ENCODE measurements at places on chromosomes 2 and 18.

DNA sequence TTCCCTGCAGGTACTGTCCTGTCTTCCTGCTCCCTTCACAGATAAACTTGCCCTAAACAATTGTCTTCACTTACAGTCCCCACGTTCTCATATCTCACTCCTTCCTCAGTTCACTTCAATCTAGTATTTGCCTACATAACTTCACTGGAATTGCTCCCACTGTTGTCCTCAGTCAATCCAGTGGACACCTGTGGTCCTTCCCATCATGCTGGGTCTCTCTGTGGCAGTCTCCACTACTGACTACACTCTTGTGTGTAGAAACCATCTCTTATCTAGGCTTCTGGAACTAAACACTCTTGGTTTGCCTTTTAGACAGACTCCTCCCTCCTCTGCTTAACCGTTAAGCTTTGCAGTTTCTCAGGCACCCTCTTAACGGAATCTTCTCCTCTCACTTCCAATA, 58.8 kb downstream of the COPS8 start:
- DNase-seq, result no peak

DNA sequence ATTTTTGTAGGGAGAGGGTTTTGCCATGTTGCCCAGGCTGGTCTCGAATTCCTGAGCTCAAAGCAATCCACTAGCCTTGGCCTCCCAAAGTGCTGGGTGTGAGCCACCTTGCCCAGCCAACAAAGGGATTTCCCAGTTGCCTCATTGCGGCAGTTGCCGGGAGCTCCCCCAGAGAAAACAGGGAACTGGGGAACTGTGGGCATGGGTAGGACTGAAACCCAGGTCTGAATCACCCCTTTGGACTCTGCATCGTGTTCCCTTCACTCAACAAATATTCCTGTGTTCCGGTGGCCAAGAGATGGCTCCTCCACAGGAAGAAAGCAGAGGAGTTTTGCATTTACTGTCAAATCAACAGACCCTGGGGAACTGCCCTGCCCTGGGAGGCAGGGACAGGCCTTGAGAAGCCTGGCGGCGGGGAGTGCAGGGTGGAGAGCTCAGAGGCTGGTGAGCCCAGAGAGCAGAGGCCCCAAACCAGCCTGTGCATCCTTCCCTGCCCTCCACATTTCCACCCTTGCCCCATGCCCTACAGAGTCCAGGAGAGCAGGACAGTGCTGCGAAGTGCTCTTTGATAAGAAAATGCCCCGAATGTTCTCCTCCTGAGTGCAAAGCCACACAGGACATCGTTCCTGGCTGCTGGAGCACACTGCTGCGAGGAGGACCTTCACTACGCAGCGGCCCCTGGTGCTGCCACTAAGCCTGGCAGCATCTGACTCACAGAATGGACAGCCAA, 24.9 kb downstream of the MYO7B start:
- peak; percentile 20 for DNase-seq

DNA sequence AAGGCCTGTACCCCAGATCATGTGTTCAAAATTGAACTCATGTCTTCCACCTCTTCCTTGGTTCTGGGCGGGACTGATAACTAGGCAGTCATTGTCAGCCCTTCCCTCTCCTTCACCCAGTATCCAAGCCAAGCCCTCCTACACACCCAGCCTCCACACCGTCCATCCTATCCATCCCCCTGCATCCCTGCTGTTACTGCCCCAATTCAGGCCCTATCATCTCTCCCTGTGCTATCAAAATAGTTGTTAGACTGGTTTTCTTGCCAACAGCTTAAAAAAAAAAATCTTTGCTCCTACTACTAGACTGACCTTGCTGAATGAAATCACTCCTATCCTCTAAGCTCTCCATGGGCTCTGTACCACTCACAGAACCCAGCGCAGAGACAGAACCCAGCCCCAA, 32.8 kb downstream of the TGFA start:
- DNase-seq, result no peak

- no peak for DNase-seq
These were observed 4.4 kb downstream of the HDLBP start for GRCh38 chr2:241310917-241311566.

- DNase-seq, result no peak
These were observed 11.7 kb upstream of the FAM228A start for GRCh38 chr2:24163186-24163585.

DNA sequence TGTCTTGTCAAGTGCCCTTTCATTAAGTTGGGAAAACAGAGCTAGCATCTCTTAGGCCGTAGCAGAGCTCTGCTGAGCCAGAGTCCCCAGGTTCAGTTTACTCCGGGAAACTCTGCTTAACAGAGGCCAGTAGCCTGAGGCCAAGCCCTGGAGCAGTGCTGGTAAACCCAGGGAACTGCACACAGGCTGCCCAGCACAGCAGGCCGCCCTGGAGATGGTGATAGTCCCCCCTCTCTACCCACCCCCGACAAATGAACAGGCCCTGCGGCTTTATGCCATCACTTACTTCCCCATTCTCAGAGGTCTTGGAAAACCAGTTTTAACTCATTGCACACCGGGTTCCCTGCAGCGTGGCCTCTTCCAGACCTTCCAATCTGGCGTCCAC, 3.5 kb downstream of the CNNM4 start:
- DNase-seq, result no peak

DNA sequence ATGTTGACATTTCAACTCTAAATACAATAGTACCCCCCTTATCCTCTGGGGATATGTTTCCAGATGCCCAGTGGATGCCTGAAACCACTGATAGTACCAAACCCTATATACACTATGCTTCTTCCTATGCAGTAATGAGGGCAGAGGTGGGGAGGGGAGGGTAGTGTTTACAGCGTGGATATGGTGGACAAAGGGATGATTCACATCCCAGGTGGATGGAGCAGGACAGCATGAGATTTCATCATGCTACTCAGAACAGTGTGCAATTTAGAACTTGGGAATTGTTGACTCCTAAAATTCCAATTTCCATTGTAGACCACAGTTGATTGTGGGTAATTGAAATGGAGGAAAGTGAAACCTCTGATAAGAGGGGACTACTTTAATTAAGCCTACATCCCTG, 75.4 kb downstream of the TSN start:
- DNase-seq, result no peak

DNA sequence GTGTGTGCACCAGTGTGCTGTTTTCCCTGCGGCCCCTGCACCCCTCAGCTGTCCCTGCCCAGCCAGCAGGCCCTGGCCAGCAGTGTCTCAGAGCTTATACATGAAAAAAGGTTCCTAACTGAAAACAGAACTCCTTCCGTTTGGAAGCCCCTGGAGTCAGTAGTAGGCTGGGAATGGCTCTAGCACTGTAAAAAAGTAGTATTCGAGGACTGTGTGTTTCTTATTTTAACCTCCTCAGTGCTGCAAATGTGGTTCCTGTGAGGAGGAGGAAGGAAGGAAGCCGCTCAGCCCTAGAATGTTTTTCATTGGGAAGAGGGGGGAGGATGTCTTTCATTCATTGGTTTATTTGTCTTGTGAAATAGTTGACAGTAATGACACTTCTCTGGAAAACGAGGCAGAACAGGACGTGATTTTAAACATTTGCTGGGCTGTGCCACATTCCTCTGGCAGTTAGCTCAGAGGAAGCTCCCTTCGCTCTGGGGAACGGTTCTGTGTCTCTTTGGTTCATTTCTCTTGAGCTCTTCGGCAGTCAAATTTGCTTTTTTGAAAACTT, 103.5 kb downstream of the SPTBN1 start:
- DNase-seq, result peak; percentile 89

DNA sequence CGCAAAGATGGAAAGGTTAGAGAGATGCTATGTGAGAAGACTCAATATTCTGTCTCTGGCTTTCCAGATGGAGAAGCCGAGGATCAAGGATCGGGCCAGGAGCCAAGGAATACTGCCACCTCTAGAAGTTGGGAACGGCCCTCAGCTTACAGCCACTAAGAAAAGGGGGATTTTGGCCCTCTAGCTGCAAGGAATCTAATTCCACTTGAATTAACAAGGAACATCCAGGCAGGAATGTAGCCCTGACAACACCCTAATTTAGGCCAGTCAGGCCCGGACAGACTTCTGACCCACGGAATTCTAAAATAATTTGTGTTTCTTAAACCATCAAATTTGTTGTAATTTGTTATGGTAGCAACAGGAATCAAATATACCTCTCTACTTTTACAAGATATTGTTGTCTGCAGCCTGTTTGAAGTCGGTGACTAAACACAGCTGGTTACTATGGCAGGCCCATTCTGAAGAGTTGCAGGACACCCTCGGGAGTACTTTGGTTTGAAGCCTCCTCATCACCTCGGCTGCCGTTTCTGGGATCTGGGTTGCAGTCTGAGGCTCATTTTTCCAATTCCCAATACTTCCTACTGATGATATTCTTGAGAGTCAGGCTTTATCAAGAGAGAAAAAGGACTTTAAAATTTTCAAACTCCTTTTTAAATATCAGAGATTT, 1131.2 kb downstream of the TSN start:
- no peak for DNase-seq

DNA sequence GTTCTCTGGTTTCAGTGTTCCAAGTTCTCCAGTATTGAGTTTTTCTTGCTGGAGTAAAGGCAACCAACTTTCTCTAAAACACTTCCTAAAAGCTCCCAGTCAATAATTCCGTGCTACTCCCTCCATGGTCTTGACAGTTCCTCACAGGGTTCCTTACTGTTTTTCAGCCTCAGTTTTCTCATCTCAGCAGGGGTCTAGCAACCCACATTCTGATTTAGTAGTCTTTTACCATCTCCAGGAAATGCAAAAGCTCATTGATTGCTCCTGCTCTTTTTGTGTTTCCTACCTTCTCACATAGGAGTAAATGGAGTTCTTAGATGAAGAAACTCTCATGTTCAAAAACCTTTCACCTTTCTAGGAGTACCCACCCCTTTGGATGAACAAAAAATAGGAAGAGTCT, 978.8 kb upstream of the POU3F3 start:
- DNase-seq, result no peak

DNA sequence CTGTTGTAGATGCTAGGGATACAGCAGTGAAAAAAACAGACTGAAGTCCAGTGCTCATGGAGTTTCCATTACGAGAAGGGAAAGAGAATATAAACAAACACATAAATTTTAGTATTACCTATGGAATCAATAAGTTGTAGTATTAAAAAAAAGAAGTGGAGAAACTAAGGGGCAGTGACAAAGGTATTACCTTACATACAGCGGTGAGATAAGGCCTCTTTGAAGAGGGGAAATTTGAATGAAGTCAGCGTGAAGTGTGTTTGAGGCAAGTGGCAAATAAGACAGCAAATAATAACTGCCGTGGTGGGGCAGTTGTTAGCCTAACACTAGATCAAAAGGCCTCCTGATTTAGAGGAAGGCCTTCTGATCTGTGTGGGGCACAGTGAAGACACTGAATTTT, 57.9 kb downstream of the TLK1 start:
- no peak for DNase-seq

DNA sequence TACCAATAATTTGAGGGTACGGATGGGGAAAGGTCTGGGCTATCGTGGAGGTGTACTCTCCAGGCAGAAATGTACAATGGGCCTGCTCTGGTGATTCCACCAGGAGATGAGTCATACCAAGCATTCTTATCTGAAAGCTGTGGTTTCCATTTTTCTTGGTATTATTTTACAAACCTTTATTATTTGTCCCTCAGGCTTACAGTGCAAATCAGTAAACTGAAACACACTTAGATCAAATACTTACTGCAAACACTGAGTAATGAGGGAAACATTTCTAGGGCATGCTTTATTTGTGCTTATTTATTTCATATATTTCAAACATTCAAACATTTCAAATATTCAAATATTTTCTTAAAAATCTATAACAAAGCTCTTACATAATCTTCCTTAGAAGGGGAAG, 319.8 kb downstream of the RND3 start:
- DNase-seq, result peak; percentile 67

DNA sequence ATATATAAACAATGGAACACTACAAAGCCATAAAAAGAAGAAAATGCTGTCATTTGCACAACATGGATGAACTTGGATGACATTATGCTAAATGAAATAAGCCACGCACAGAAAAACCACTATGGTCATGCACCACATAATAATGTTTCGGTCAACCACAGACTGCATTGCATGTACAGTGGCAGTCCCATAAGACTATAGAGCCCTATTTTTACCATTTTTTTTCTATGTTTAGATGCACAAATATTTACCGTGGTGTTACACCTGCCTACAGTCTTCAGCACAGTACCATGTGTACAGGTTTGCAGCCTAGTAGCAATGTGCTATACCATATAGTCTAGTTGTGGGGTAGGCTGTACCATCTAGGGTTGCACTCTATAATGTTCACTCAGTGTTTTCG, 476.1 kb downstream of the DLGAP1 start:
- no peak for DNase-seq
